ENCODE measurements at places on chromosomes 12 and 14. TPM values are rescaled to one million over a fixed set of nuclear protein-coding genes. Genes with fewer than 3 reads are reported as not detected.

The LEMD3 gene
- 28.2 TPM for total RNA-seq

The USP44 gene
- 11.1 TPM for total RNA-seq

DNA sequence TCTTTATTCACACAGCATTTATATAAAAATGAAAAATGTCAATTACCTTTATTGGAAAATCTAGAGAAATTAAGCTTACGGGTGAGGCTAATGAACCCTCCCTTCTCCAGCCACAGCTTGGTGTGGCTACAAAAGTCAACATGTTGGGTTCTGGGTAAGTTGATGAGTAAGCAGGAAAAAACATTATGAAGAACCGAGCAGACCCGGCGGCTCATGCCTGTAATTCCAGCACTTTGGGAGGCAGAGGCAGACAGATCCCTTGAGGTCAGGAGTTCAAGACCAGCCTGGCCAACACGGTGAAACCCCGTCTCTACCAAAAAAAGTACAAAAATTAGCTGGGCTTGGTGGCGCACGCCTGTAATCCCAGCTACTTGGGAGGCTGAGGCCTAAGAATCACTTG, 10.9 kb downstream of the NAA25 start:
- no peak for DNase-seq

DNA sequence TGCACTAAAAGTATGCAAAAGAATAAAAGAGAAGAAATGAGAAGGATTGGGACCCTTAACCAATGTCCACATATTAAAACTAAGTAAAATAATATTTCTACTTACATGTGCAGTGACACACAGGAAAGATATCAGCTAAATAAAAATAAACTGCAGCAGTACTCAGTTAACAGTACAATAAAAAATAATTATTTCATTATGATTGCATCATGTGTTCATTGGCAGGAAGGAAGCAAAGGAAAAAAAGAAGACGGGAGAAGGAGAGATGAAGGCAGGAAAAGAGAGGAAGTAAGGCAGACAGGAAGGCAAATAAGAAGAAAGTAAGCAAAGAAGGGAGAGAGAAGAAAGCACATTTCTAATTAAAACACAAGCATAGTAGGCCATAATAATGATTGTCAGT, 33.0 kb downstream of the RASSF9 start:
- DNase-seq, result no peak

DNA sequence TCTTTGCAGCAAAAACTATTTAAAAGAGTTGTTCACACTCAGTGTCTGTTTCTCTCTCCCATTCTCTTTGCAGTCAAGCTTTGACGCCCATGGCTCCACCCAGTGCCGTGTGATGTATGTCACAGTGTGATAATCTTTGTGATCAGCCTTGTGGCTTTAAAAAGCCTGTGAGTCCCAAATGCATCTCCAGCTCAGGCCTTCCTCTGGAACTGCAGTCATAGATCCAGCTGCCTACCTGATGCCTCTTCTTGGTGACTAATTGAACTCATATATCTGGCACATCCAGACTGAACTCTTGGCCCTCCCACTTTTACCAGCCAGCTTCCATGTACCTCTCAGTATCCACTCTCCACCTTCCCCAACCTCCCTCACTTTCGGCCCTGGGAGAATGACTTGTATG, 182.8 kb upstream of the ARHGAP5 start:
- no peak for DNase-seq

The ARG2 gene
- 13.6 TPM for total RNA-seq

GRCh38 chr14:97268097-97268496, 470.9 kb downstream of the VRK1 start:
- DNase-seq, result no peak

GRCh38 chr12:94570161-94570560, 80.2 kb downstream of the TMCC3 start:
- DNase-seq, result no peak

- no peak for DNase-seq
Measured at GRCh38 chr12:28390206-28390605, 199.9 kb downstream of the CCDC91 start.

DNA sequence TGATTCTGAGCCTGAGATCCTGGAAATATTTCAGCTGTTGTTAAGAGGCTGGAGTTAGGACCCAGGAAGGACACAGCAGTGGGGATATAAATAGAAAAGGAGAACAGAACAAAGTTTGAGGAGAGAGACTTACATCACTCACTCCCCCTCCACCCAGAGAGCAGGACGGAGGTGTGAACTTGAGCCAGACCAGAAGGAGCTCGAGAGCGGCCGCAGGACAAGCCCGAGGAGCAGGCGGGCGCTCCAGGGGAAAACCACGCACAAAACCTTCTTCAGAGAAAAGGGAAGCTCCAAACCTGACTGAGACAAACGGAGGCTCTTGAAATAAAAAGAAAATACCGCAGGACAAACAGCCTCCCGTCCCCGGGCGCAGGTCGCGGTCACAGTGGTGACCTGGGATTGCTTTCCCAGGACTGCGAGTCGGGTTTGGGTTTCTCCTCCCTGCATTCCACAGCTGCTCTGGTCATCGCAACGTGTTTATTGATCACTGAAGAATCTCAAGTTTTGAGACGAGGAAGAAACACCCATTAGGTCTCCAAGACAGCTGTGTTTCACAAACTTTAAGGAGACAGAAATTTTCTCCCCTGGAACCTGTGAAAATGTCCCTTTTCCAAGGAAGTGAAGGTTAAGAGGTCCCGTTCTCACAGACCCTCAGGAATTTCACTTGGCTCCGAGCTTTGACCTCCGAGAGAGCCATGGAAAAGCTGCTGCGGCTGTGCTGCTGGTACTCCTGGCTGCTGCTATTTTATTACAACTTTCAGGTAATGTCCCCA, at the start of gene ADGRD1:
Gene ADGRD1, plus strand, starts transcription at position 137 of the 773 bp plus-strand sequence. Its CDS starts 559 bp downstream, at position 696.
- DNase-seq, result no peak

- DNase-seq, result no peak
Measured at GRCh38 chr12:24909667-24910066, 39.2 kb downstream of the BCAT1 start.

- no peak for DNase-seq
Measured at GRCh38 chr12:69008520-69008919, 75.5 kb upstream of the CPM start.

DNA sequence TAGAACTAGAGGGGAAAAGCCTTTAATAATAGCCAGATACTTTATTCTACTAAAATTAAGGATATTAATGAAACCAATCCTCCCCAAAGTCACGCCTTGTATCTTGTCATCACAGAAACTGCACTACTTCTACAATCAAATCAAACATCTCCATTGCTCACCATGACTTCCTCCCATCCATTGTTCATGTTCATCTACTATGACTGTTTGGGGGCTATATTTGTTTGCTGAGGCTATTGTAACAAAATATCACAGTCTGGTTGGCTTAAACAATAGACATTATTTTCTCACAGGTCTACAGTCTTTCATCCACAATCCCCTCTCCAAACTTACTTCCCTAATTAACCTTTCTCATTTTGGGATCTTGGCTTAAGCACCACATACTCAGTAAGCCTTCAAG, 193.6 kb upstream of the FSCB start:
- DNase-seq, result no peak

Measured in activated CD8-positive, alpha-beta memory T cell treated with anti-CD3 and anti-CD28 coated beads, Interleukin-2, amount 10 ng/mL, durations not matched to agents 7 days and 5 days (primary cell).